Upper lobe of left lung (tissue), 6 donors: ENCODE measurements at places on chromosomes 13 and 19. TPM values are rescaled to one million over a fixed set of nuclear protein-coding genes. Genes with fewer than 3 reads are reported as not detected.

Gene LRFN3
- 8.5 TPM for total RNA-seq

Gene ZNF296
- 2.2 TPM for total RNA-seq

Gene RNF225
- total RNA-seq = not detected

Gene ZNF570
- 9.5 TPM for total RNA-seq

Gene PLVAP
- total RNA-seq = 4.3 TPM
